Sigmoid colon (tissue), 7 donors: ENCODE measurements at places on chromosomes 4 and X.

- no peak for DNase-seq
These were observed 12.7 kb downstream of the PRIMPOL start for GRCh38 chr4:184662236-184662635.

GRCh38 chr4:4284827-4285618 lies 4.9 kb downstream of the LYAR start:
- DNase-seq, result no peak

DNA sequence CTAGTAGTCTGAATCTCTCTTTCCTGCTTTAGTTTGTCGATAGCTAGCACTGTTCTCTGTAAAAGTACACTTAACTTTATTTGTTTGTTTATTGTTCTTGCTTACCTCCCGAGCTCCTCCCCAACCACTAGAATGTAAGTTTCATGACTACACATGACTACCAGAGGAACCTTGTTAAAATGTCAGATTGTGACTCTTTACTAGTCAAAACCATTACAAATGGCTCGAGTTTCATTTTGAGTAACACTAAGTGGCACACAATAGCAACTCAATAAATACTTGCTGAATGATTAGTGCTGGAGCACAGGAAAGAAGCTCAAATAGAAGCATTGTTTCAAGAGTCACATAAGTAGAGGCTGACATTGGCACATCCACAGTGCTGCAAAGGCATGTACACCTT lies 116.1 kb downstream of the MAPK10 start:
- DNase-seq, result no peak

DNA sequence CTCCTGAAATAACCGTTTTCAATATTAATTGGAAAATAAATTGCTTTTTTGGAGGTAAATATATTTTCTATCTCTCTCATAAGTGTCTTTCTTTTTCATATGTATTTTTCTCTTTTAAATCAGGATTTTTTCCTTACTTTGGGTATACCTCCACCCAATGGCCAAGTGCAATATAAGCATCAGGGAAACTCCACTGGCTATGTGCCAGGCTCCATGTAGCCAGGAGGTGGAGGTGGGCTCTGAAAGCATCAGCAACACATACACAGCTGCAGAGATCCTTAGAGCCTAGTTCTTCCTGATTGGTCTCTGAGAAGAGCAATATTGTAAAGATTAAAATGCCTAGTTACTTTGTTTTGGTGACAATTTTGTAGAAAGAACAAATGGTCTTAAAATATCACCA lies 3.4 kb downstream of the GABRA2 start:
- no peak for DNase-seq

DNA sequence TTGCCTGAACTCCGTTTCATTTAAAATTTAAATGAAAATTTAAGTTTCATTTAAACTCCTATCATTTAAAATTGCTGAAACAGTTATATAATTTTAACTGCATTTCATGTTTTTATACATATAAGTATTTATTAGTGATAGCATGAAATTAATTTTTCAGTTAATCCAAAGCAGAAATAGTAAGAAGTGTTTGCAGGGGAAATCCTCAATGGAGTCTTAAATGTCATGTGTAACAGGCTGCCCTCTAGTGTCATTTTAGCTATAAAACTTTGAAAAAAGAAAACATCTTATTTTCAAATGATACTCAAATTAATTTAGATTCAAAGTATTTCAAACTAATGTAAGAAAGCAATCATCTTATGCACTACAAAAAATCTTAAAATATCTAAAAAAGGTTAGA lies 27.2 kb downstream of the TAPT1 start:
- no peak for DNase-seq

DNA sequence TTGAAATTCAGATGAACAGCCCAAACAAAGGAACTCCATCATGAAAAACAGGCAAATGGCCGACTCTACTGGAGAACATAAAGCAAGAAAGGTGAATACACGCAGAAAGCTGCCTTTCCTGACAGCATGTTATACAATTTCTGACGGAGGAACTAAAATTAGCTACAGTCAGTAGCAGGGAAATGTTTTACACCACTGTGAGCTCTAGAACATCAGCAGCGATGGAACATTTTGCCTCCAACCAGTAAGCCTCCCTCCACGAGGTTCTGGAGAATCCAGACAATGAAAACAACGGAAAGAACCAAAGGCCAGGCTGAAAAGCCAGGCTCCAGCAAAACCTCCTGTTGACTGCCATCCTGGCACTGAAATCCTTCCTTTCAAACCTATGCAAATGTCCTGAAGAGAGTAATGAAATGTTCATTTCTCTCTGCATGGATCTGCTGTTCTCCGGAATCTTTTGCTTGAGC lies 78.9 kb downstream of the IRF2 start:
- DNase-seq, result no peak

DNA sequence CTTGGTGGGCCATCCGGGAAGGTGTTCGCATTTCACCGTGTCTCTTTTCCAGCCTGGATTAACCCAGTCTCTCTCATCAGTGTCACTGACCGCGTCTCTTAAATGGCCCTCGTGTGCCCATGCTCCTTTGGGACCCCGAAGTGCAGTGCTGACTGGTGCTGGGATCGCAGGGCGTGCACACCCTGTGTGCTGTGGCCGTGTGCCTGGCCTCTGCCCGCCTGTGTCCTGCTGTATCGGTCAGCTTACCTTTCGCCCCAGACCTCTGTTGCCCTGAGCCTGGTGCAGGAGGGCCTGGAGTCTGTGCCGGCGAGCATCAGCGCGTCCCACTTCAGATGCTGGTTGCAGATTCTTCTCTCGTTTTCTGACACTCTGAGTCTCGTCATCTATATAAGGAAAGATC lies 68.3 kb upstream of the HGFAC start:
- DNase-seq, result no peak

DNA sequence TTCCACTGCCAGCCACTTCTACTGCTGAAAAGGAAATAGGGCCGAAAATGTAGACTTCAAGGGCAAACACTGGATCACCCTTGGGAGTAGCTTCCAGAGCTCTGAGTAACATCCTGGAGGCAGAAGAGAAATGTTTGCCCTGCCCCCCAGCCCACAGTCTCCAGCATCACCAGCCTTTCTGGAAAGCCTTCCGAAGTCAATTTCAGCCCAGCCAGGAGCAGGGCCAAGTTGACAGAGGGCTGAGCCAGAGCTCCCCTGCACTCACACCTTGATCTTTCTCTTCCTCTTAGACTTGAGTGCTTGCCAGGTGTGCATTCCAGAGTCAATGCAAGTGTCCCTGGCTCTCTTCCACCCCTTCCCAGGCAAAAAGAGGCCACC lies 35.2 kb downstream of the SLC25A5 start:
- DNase-seq, result peak; percentile 56

DNA sequence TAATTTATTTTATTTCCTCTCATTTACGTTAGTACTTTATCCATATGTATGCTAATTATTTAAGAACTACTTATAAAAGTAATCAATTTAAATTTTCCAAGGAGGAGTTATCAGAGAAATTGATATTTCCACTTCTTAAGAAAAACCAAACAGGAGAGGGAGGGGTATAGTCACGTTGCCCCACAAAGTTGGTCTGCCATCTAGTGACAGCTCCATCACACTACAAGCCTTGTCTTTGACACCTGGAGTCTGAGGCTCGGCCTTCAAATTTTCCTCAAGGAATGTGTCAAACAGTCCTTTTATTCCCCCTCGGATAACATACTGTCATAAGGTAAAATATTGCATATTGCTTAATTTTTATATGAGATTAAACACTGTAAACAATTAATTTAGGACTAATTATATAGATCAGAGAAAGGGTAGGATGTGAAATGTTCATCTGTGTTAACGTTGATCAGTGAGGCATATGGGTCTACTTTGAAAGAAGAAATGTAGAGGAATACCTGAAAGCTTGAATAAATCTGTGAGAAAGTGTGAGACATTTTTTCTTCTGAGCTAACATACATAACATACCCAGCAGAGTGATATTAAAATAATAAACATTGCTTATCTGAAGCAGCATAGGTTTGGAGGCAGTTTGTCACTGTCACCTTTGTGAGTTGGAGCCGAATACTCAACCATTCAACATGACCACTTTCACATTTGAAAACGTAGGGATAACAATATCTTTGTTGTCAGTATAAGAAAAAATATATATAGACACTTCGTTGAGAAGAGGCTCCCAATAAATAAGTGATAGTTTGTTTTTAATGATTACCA lies 114.4 kb downstream of the GLRA3 start:
- peak; percentile 66 for DNase-seq

GRCh38 chr4:1693131-1693896 lies 9.2 kb upstream of the FAM53A start:
- peak; percentile 88 for DNase-seq

DNA sequence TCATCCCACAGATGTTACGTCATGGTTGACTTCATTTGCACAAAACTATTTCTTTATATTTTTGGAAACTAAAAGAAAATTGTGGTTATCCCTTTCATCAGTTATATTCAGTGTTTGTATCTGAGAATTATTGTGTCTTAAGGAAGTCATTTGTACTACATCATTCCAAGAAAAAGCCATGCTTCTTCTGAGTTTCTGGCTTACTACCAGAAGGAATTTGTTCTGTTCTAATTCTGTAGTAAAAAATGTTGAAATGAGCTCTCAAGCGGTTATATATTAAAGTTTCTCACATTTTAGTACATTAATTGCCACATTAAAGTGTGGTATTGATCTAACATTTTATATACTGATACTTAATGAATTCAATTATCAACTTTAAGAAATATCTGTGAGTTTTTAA lies 1844.5 kb downstream of the PCDH7 start:
- DNase-seq, result no peak

- DNase-seq, result no peak
These were observed 89.3 kb downstream of the GPR143 start for GRCh38 chrX:9676306-9676705.

DNA sequence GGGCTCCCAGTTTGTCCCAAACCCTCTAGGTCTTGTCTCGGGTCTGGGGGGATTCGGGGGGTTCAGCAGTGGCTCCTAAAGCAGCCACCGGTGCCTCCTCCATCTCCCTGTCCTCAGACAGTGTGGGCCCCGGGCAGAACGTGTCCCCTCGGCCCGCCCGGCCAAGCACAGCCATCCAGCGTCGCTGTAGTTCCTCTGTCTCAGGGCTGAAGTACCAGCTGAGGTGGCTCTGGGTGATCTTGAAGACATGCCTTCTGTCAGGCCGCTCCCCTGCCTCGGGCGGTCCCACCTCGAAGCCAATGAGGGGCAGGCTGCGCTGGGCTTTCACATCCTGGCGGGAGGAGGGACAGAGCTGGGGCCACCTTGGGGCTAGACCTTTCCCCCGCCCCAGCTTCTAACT lies 5.9 kb downstream of the TSR2 start:
- DNase-seq, result no peak

DNA sequence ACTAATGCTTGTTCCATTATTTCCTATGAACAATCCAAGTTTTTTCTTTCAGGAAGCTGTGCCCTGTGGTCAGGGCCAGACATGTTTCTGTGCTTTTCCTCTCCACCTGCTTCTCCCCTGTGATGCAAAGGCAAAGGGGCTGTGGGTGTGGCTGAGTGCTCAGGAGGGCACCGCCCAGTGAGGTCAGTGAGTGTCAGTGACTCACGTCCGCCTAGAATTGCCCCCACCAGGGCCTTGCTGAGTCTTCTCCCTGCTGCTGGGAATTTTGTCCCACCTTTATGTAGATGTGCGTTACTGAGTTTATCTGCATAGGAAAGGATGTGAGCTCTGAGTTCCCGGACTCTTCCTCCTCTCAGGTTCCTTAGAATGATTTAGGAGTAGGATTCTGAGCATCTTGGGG lies 283.2 kb downstream of the DCHS2 start:
- no peak for DNase-seq

DNA sequence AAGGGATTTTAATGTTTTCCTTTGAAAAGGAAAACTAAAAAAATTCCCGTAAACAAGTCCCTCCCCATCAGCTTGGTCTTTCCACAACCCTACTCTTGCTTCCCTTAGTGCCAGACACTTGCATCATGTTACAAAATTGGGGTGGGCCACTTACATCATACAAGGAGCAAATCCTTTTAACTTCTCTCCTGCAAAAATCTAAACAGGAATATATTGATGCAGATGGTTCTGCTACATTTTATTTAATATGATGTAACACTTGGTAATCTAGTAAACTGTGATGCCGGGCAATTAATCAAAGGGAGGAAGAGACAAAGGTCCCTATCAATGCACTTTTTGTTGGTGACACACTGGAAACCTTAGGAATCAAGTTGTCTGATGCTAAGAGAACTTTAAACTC lies 125.3 kb downstream of the UBE2K start:
- no peak for DNase-seq

GRCh38 chr4:168101026-168101425 lies 8.7 kb downstream of the ANXA10 start:
- DNase-seq, result no peak

GRCh38 chrX:140141444-140142029 lies 176.2 kb upstream of the CXorf66 start:
- no peak for DNase-seq

DNA sequence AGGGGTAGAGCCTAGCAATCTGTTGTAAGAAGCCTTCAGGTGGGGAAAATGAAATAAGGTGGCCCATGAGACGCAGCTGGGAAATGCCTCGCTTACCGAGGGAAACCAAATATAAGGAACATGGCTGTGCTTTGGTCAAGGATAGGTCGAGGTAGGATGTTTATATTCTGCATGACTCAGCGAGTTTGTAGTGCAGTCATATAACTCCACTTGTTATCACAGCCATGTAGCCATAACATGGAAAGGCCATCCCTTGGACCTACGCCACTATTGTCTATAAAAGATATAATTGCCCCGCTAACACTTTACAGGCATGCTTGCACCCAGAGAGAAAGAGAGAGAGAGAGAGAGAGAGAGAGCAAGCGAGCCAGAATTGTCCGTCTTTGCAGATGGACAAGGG lies 80.9 kb upstream of the GLRA2 start:
- DNase-seq, result no peak

- no peak for DNase-seq
These were observed 289.4 kb downstream of the INPP4B start for GRCh38 chr4:142556570-142557238.

- DNase-seq, result no peak
These were observed 120.1 kb downstream of the MANBA start for GRCh38 chr4:102640669-102641068.

DNA sequence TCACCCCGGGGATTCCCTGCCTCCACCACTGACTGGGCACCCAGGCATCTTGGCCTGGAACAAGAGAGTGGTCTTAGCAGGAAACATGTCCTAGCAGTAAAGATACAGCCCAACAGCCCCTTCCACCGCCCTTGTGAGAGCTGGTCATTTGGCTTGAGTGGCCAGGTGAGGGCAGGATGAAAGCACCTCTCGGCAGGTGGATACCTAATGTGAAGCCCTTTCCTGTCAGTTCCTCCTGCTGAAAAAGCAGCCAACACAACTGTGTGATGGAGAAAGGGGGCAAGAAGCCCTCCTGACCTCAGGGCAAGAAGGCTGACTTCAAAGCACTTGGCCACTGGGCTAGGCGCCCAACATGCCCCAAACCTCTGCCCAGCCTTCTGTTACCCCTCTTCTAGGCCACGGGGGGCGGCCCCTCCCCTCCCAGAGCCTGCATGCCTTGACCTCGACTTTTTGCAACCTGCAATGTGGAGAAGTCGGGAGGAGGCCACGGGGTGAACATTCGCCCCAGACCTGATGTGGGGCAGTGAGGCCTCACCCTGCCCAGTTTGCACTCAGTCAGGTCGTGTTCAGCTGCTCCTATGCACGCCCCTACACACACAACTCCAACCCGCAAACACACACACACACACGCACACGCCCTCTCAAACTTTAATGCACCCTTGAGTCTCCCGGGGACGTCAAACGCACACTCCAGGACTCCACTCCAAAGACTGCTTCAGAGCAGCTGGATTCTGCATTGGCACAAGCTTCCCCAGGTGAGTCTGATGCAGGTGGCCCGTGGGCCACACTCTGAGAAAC lies 1.1 kb downstream of the LGI2 start:
- no peak for DNase-seq
